H9 (cell line): ENCODE measurements at places on chromosomes 2 and 18. TPM values are rescaled to one million over a fixed set of nuclear protein-coding genes. Genes with fewer than 3 reads are reported as not detected.

STPG4 gene
- 0.13 and 0.42 TPM in 2 replicates for total RNA-seq

KIF5C gene
- total RNA-seq: 52.9 TPM in 2 replicates

DNA sequence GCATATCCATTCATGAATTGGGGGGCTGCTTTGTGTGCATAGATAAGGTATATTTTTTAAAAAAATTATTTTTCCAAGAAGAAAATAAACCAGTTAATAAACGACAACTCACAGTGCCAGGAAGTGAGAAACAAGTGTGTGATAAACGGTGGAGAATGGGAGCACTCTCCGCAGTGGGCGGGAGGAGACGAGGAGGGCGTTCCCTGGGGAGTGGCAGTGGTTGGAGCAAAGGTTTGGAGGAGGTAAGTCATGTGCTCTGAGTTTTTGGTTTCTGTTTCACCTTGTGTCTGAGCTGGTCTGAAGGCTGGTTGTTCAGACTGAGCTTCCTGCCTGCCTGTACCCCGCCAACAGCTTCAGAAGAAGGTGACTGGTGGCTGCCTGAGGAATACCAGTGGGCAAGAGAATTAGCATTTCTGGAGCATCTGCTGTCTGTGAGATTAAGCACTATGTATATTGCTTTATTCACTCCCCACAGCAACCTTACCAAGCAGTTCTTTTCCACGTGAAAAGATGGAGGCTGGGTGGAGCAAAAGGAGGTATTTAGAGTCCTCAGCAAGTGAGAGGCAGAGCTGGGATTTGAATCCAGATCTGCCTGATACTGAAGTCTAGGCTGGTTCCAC lies 27.0 kb upstream of the CASP8 start:
- H3K4me3 ChIP-seq: peak overlapping the region; percentile 54; the same call in 1 of the 3 replicates
- no peaks in the 10 kb centered on the region for H3K4me1 ChIP-seq
- no peak overlapping the region for H3K27ac ChIP-seq
- H3K36me3 ChIP-seq: no peaks in the 10 kb centered on the region
- peak; percentile 88 for DNase-seq

DNA sequence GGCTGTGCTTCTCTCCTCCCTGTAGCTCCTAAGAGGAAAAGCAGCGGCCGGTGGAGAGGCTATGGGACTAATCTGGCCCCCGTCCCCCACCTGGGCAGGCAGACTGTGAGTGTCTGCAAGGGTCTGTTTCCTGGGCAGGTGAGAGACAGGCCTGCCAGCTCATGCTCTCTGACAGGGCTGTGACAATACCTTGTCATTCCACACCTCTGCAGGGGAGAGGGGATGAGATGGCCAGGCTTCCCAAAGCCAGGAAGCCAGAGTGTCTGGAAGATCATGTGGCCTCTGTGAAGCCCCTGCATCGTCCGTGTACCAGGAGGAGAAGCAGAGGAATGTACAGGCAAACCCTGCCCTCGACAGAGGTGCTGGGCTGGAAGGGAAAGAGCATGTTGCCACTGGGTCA lies 142.5 kb upstream of the GATA6 start:
- H3K4me3 ChIP-seq: no peak overlapping the region
- H3K27ac ChIP-seq: no peak overlapping the region
- H3K27me3 ChIP-seq: no peaks in the 10 kb centered on the region

DNA sequence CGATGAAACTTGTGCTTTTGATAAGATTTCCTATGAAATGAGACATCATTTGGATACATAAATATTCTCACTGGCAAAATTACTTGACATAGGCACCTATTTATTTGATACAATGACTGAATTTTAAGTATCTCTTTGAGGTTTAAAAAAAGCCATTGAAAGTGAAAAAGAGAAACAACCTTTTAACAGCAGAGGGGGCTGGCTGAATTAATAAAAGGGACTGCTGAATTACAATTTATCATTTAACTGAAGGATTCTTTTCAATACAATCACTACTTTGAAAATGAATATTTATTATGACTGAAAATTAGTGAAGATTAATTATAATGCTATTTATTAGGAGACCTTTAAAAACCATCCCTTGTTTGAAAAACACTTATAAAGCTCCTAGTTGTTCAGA lies 335.3 kb downstream of the DLGAP1 start:
- H3K27me3 ChIP-seq: no peaks in the 10 kb centered on the region
- H3K4me1 ChIP-seq: peaks cover 26% of the 10 kb centered on the region; the same call in 1 of the 2 replicates
- DNase-seq: no peak
- H3K36me3 ChIP-seq: peaks cover 40% of the 10 kb centered on the region

DNA sequence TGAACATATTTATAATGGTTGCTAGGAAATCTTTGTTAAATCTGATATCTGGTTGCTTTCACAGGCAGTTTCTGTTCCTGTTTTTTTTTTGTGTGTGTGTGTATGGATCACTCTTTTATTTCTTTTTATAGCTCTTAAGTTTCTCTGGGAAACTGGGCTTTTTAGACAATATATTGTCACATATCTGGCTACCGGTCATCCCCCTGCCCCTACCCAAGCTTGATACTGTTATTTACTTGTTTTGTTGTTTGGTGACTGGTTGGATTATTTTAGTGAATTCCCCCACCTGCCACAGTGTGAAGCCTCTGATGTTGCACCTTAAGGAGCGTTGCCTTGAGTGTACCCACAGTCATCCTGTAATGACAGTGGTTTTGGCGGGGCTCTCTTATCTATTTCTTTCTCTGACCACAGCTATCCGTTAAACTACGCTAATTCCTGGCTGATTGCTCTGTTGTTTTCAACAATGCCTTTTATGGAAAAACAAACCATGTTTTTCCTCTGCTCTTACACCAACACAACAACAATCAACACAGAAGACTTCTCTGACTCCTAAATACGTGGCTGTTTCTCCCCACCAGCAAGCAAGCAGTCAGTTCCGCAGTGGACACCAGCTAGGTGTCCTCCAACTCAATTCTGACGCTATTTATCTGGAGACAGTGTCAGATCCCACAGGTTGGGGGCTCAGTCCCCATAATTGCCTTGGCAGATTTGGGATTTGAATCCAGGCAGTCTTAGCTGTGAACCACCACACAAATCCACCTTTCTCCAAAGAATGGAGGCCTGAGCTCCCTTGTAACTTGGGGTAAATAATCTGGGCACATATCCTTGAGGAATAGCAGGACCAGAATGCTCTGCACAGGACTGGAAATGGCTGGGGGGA lies 10.9 kb downstream of the GNLY start:
- no peaks in the 10 kb centered on the region for H3K36me3 ChIP-seq
- no peaks in the 10 kb centered on the region; the same call in 1 of the 2 replicates for H3K4me1 ChIP-seq
- H3K4me3 ChIP-seq: no peak overlapping the region
- DNase-seq: no peak
- H3K27me3 ChIP-seq: peaks cover 3% of the 10 kb centered on the region; the same call in 1 of the 2 replicates
